ENCODE measurements at places on chromosomes 1 and 21.

DNA sequence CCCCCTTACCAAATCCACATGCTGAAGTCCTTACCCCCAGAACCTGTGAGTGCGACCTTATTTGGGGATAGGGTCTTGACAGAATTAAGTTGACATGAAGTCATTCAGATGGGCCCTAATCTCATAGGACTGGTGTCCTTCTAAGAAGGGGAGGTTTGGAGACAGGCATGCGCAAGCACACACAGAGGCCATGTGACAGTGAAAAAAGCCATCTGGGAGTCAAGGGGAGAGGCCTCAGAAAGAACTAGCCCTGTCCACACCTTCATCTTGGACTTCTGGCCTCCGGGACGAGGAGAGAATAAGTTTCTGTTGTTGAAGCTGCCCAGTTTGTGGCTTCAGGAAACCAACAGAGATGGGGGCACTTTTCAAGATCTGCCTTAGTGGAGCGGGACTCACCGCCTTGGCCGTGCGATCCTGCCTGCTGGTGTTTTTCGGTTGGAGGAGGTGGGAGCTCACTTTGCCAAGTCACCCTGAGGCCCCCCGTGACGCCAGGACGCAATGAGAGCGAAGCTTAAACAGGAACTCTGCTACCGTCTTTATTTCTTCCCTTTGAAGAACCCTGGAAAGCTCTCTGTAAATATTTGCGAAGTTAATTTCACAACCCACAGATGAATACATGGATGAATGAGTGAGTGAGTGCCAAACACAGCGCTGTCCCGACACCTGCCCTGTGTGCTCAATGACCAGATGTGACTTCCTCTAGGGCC, 42.5 kb upstream of the C1orf174 start:
- no peak for DNase-seq

GRCh38 chr1:172775606-172776005, 116.7 kb downstream of the FASLG start:
- no peak for DNase-seq

DNA sequence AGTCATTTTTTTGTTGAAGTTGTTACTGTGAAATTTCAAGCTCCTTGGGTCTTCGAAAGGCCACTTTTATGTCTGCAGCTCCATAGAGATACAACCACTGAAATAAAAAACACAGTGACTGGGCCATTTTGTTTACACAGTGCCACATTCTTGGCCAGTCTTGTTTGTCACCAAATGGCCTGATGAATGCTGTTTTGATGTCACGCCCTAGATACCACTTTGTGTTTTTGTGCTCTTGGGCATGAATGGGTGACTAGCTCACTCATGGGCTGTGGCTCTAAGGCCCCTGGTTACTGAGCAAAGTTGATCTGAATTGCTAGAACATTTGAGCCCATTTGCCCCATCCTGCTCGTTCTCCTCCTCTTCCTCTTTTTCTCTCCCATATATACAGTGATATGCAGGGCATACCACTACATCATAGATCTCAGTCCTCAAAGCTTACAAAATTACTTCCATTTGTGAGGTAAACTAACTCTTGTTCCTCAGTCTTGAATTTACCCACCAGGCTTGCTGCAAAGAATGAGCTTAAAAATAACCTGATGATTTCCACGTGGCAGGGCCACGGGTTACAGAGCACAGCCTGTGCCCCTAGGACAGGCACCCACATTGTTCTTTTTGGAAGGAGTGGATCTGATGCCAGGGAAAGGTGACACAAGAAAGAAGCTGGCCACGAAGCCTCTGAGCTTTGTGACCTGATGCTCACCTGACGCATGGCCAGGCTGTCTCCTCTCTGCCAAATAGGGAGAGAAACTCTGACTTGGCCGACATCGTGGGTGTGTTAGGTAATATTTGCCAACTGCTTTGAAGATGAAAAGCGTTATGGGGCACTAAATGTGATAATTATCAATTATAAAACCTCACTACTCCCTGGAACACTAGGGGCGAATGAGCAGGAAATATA, 92.4 kb downstream of the RUNX1 start:
- no peak for DNase-seq

DNA sequence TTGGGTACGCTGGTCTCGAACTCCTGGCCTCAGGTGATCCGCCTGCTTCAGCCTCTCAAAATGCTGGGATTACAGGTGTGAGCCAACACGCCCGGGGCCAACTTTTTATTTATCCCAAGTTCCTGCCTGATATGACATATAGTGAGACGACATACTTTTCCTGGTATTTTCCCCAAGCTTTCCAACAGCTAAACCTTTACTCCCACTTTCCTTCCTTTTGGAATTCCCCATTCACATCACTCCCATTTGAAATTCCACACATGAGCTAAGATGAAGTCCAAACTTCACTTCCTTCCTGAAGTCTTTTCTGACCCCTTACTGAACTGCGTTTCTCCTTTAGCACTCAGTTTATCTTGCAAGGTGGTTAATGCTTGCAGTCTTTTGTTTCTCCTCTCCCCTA, 64.1 kb downstream of the S1PR1 start:
- DNase-seq, result no peak

- no peak for DNase-seq
Observed at GRCh38 chr1:244256086-244256676, 195.5 kb downstream of the ADSS2 start.

Measured in Right ventricle myocardium superior (tissue), 1 donor.